ENCODE measurements at places on chromosomes 5 and 9.

DNA sequence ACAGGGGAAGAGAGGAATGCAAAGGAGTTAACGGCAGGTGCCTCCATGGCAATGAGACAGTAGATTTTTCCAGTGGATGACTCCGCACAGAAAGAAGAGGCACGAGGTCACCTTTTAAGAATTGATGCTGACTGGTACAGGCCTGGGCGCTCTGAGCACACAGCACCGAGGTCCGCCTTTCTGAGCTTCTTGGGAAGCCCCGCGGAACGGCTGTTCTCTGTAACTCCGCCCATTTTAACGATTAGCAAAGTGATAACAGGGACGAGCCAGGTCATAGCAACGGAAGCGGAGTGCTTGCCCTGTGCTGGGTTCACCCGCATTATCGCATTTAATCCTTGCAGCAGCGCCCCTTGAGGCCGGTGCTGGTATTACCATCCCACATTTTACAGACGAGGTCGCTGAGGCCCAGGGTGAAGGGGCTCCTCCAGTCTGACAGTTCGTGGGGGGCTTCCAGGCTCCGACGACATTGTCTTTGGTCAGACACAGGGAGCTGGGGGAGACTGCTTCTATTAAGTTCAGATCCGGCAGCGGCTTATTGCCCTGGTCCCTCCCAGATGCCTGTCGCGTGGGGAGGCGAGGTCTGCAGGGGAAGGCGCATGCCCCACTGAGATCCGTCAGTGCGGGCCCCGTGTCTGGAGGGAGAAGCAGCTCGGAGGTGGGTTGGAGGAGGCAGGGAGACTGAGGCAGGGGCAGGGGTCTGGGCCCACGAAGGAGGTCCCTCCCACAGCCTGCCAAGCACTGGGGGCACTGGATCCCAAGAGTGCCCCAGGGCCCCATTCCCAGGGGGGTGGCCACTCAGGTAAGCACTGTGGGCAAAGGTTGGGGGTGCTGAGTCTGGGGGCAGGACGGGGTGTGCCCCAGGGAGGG is 22.3 kb upstream of the HMCN2 start:
- DNase-seq: no peak

GRCh38 chr9:76996700-76997099 is 22.8 kb upstream of the FOXB2 start:
- no peak for DNase-seq

- DNase-seq: no peak
These were observed 53.5 kb downstream of the SUSD1 start for GRCh38 chr9:112121633-112122032.

DNA sequence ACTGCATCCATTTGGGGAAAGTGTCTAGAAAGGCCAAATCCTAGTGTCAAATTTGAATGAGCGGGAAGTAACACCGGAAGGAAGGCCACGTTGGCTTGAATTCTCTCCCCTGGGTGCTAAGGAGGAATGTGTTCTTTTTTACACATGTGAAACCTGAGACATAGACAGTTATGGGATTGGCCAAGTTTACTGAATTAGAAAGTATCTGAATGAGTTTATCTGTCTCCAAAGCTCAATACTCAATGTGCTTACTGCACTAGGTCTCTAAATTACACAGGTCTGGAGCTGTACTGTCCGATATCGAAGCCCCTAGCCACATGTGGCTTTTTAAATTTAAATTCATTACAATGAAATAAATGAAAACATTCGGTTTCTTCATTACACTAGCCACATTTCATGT is 6.0 kb downstream of the DMRT1 start:
- DNase-seq: no peak

DNA sequence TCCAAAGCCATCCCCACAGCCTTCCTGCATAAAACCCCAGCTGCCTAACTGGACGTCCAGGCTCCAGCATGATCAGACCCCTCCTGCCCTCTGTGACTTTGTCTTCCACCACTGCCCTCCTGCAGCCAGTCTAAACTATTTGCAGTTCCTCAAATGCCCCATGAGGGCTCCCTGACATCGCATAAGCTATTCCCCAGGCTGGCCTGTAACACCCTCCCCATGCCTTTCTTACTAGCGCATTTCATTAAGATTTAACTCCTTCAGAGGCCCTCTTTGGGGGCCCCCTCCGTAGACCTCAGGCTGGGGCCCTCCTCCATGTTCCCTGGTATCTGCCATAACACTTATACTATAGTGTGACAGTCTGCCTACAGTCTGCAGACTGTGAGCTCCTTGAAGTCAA is 15.5 kb upstream of the SMIM23 start:
- no peak for DNase-seq

All from vagina (tissue), 2 donors.